SJSA1 (cell line): ENCODE measurements at places on chromosomes 1 and 21. TPM values are rescaled to one million over a fixed set of nuclear protein-coding genes. Genes with fewer than 3 reads are reported as not detected.

- DNase-seq = no peak
- H3K36me3 ChIP-seq = no peaks in the 10 kb centered on the region
- H3K4me3 ChIP-seq = no peak overlapping the region
- 0 out of 2 replicates have a peak, but pooled peaks cover 3% of the 10 kb centered on the region for H3K4me1 ChIP-seq
These were observed 30.0 kb upstream of the RALGPS2 start for GRCh38 chr1:178694923-178695525.

DNA sequence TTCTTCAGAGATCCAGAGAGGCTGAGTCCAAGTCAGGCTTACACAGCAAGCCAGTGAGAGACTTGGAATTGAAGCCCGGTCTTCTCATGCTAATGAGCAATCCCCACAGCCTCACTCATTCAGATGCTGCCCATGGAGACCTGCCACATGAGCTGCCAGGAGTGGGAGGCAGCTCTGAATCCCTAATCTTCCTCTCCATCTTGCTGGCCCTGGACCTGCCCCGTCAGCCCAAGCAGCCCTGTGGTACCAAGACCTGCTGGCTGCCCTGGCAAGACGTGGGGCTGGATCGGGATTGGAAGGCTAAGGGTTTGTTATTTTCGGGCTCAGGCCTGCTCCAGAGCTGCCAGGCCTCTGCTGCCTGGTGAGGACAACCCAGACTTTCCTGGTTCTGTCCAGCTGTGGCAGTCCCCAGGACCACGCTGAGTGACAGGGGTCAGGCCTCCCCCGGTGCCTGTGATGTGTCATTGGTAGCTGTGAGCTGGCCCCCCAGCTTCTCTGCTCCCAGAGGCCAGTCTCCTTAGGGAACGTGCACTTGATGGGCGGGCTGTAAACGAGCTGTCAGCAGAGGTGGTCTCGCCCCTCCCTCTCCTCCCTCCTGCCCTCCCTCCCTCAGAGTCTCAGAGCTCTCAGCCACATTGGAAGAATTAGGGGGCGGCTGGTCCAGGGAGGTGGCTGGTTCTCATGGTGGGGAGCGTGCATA, 135.0 kb downstream of the FOXD2 start:
- H3K36me3 ChIP-seq = no peaks in the 10 kb centered on the region
- no peaks in the 10 kb centered on the region for H3K27me3 ChIP-seq
- no peak for DNase-seq
- no peak overlapping the region for H3K4me3 ChIP-seq

DNA sequence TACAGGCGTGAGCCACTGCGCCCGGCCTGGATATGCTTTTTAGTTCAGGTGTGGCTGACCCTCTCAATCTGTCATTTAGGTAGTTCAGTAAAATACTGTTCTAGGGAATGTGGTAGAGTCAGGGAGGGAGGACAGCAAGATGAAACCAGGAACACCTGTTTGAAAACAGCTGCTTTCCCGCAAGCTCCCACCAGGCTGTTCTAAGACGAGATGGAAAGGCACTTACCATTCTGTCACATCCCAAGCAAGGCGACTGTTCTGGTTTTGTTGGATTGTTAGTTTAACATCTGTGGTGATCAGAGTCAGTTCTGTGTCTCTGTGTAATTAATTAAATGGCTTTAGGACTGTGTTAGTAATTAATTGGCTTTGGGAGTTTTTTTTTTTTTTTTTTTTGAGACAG, 2.9 kb downstream of the CHAF1B start:
- H3K4me1 ChIP-seq = peaks cover 7% of the 10 kb centered on the region
- H3K27me3 ChIP-seq = no peaks in the 10 kb centered on the region
- DNase-seq = no peak
- peaks cover 32% of the 10 kb centered on the region for H3K36me3 ChIP-seq

DNA sequence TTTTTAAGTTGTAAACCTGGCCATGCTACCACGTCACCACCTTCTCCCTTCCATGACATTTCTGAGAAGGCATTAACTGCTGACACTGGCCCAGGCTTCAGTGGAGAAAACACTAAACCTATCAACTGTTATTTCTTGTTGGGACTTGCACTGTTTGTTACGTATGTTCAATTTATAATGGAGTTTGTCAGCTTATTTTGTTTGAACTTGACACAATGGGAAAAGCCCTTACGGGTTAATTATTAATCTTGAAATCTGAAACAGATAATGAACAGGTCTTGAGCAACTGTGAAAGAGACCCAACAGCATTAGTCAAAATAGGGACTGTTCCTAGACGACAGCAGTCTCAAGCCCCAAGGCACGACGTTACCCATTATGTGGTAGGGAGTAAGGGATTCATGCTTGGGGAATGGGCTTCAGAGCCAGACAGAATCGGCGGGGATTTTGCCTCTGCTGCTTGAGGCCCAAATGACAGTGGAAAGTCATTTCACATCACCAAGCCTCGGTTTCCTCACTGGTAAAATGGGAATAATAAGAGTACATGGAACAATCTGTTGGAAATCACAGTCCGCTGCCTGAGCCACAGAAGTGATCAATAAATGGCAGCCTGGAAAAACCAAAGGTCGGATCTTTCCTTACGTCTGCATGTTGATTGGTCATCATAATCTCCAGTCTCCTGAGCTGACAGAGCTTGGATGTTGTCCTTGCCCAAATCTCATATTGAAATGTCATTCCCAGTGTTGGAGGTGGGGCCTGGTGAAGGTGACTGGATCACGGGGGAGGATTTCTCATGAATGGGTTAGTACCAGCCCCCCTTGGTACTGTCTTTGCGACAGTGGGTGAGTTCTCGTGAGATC, 44.5 kb downstream of the TIAM1 start:
- H3K4me1 ChIP-seq = peaks cover 3% of the 10 kb centered on the region
- no peaks in the 10 kb centered on the region for H3K27me3 ChIP-seq
- no peak for DNase-seq
- H3K4me3 ChIP-seq = no peak overlapping the region

DNA sequence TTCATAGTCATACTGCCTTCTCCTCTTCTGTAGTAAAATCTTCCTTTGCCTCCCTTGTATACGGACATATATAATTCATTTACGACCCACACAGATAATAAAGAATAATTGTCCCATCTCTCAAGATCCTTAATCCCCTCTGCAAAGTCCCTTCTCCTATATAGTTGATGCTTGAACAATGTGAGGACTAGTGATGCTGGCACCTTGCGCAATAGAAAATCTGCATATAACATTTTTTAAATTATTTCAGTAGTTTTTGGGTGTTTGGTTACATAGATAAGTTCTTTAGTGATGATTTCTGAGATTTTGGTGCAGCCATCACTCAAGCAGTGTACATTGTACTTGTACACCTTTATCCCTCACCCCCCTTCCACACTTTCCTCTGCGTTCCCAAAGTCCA, 21.0 kb downstream of the DIRAS3 start:
- no peak for DNase-seq
- H3K27ac ChIP-seq = no peak overlapping the region
- H3K27me3 ChIP-seq = no peaks in the 10 kb centered on the region
- no peak overlapping the region for H3K4me3 ChIP-seq
- H3K36me3 ChIP-seq = no peaks in the 10 kb centered on the region

- DNase-seq = no peak
- H3K27ac ChIP-seq = peak overlapping the region; percentile 40; the same call in 1 of the 2 replicates
- peaks cover 24% of the 10 kb centered on the region for H3K4me1 ChIP-seq
- no peaks in the 10 kb centered on the region for H3K36me3 ChIP-seq
- no peaks in the 10 kb centered on the region for H3K27me3 ChIP-seq
- H3K4me3 ChIP-seq = no peak overlapping the region
These were observed 120.2 kb upstream of the ERRFI1 start for GRCh38 chr1:8146257-8146855.

Gene CSDE1
- total RNA-seq = 771 and 913 TPM in 2 replicates

Gene PADI2
- total RNA-seq = not detected in 2 replicates

Gene SPRR2A
- total RNA-seq = not detected in 2 replicates

Gene SYT14
- 1.00 and 1.3 TPM in 2 replicates for total RNA-seq

Gene NT5C1A
- total RNA-seq = not detected in 2 replicates
